Stimulated activated CD4-positive, alpha-beta T cell treated with anti-CD3 and anti-CD28 coated beads, TNF-alpha, amount 100 ng/mL, for 24 hours (primary cell): ENCODE measurements at places on chromosomes 3 and 15.

- no peak for DNase-seq
These were observed 302.0 kb downstream of the CHST2 start for GRCh38 chr3:143421556-143421955.

DNA sequence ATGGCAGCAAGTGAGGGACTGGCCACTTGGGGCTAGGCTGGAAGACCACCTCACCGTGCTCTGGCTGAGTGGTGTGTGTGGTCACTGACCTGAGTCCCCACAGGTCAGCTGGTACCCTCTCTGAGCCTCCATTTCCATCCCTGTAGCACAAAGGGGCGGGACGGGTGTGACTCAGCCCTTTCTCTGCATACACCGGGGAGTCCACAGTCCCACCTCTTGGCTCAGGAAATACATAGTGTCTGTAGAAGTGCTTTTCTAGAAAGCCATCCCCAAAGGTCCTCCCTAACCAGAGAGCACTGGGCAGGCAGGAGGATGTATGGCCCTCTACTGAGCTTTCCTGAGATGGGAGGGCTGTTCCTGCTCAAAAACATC lies 27.2 kb downstream of the WNT7A start:
- no peak for DNase-seq

DNA sequence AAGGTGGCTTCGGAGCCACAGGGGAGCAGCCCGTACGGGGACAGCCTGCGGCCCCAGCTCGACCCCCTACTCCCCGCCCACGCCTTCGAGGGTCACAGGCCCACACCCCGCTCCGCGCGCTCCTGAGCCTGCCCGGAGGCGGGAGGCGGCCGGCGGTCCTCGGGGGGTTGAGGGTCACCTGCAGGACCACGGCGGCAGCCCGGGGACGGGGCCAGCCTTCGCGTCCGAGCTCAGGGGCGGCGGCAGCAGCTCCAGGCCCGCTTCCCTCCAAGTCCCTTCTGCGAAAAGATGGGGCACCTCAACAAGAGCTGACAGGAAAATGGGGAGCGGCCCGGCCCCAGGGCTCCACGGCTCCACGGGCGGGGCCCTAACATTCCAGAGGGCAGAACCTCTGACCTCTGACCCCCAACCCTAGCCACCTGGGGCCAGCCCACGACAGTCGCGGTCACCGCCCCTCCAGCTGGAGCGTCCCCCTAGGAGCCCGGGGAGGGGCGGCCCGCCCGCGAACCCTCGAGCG lies 428 bp downstream of the LYSMD4 start:
- DNase-seq: no peak

GRCh38 chr3:60609446-60609845 lies 641.8 kb downstream of the FHIT start:
- DNase-seq: no peak

- no peak for DNase-seq
These were observed 30.6 kb upstream of the TMEM108 start for GRCh38 chr3:133007601-133008000.

GRCh38 chr3:52892625-52893311 lies 4.6 kb downstream of the STIMATE start:
- no peak for DNase-seq

- no peak for DNase-seq
These were observed 40.9 kb upstream of the CCR2 start for GRCh38 chr3:46312991-46313390.

DNA sequence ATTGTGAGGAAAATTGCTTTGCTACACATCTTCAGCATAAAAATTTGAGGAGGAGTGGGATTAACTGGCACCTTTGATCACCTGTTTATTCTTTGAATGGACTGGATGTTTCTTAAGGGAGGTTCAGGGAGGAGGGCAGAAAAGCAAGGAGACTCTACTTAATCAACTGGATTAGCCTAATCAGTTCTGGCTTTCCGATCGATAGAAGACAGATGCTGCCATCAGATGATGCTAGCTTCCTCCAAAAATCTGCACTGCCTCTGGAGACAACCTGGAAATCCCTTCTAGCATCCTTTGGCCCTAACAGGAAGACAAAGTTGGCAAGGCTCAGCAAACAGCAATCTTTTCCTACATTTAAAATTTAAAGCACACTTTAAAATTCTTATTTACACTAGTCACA lies 197.8 kb downstream of the EBLN2 start:
- DNase-seq: no peak
